ENCODE measurements at places on chromosomes 6 and 20.
A peak's percentile ranks its signal among the peaks of the same experiment; 100 is the strongest.

GRCh38 chr6:91874971-91875370 is 1288.1 kb upstream of the MAP3K7 start:
- no peaks in the 10 kb centered on the region for H3K27me3 ChIP-seq
- no peaks in the 10 kb centered on the region for H3K4me1 ChIP-seq
- no peak overlapping the region for H3K4me3 ChIP-seq
- H3K36me3 ChIP-seq = no peaks in the 10 kb centered on the region

DNA sequence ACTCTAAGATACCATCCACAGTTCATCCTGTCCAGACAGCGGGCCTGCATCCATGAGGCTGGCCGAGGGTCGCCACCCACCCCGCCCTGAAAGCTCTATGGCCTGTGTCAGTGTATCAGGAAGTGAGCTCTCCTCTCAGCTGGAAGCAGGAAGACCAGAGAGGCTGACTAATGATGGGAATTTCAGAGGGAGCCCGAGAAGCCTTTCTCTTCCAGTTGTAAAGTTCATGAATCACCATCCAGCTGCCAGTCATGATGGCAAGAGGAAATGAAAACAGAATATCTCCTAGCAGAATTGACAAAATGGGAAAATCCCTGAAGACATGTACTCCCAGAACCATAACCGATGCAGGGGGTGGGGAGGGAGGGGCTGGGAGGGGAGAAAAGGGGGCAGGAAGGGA is 109.6 kb upstream of the RPS6KA2 start:
- H3K4me3 ChIP-seq = no peak overlapping the region
- no peak for DNase-seq

DNA sequence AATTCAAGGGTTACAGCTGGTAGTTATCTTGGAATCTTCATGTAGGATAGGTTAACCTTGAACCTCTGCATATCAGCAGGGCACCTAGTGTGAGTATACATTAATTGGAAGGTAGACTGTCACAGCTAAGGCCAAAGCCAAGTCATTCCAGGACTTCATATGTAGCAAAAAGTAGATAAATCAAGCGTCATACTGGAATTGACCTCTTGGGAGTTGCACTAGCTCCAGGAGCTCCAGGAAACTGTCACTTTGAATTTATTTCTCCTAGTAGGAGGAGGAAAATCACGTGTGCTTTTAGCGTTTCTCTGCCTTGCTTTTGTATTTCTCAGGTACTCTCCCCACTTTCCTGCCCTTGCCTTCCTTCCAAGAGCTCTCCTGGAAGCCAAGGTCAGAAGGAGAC is 30.3 kb downstream of the RIPOR2 start:
- H3K4me3 ChIP-seq = no peak overlapping the region
- peaks cover 74% of the 10 kb centered on the region for H3K36me3 ChIP-seq
- H3K27ac ChIP-seq = peak overlapping the region; percentile 78
- DNase-seq = no peak
- peaks cover 82% of the 10 kb centered on the region for H3K4me1 ChIP-seq
- no peaks in the 10 kb centered on the region for H3K27me3 ChIP-seq

DNA sequence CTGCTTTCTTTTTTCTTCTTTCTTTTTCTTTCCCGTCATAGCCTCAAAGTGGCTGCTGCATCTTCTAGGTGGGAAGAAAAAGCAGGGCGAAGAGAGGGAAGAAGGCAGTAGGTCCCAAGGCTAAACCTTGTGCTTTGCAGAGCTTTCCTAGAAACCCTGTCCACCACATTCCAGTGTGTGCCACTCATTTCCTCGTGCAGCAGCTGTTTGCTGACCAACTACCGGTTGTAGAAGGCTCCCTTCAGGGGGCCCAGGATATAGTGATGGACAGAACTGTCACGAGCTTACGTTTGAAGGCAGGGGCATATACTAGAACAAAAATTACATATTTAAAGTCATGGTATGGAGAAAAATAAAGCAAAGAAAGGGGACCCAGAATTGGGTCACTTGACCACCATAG is 103.0 kb downstream of the SASH1 start:
- H3K27me3 ChIP-seq = peaks cover 50% of the 10 kb centered on the region
- no peak for DNase-seq
- no peak overlapping the region for H3K4me3 ChIP-seq
- no peak overlapping the region for H3K27ac ChIP-seq
- no peaks in the 10 kb centered on the region for H3K36me3 ChIP-seq

DNA sequence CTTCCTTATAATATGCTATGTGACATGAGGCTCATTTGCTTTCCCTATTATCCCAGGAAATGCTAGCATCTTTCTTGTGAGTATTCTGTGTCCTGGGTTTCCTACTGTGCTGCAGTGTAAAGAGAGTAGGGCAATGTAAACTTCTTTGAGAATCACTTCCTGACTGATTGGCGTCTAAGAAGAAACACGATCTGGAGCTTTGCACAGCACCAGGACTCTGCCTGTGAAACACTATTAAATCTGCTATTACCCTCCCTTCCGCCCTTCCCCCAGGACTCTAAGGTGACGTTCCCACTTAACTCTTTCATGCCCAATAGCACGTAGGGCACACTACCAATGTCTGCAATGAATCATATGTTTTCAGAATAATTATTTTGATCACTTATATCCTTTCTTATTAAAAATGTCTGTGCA is 607.3 kb upstream of the CITED2 start:
- DNase-seq = no peak
- H3K4me3 ChIP-seq = no peak overlapping the region
- no peaks in the 10 kb centered on the region for H3K36me3 ChIP-seq
- H3K4me1 ChIP-seq = peaks cover 4% of the 10 kb centered on the region
- peaks cover 5% of the 10 kb centered on the region for H3K27me3 ChIP-seq

GRCh38 chr20:55175081-55175480 is 699.7 kb downstream of the DOK5 start:
- no peak for DNase-seq
- H3K4me3 ChIP-seq = no peak overlapping the region
- no peaks in the 10 kb centered on the region for H3K27me3 ChIP-seq
- no peak overlapping the region for H3K27ac ChIP-seq
